ENCODE measurements at places on chromosomes 4 and X.

DNA sequence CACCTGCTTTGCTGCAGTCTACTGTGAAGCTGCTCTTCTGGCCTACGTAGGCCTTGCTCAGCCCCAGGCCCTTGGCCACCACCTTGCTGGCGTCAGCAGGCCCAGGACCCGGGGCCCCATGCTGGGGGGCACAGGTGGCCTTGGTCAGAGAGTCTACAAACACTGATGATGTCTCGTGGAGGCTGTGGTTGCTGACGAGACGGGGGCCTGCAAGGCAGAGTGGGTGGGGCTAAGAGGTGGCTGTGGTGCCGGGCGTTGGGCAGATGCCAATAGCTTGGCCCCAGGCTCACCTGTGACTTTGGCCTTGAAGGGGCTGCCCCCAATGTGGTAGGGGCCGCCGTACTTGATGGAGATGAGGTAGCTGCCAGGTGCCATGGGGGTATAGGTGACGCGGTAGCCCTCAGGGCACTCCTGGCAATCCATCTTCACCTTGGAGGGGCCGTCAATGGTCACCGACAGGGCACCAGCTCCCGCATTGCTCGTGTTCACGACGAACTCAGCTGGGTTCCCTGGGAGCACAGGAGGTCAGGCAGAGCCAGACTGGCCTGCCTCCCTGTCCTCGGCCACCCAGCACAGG is 25.0 kb downstream of the FLNA start:
- no peak for DNase-seq

GRCh38 chr4:4387531-4388310 is 819 bp downstream of the NSG1 start:
- DNase-seq, result peak; percentile 10

DNA sequence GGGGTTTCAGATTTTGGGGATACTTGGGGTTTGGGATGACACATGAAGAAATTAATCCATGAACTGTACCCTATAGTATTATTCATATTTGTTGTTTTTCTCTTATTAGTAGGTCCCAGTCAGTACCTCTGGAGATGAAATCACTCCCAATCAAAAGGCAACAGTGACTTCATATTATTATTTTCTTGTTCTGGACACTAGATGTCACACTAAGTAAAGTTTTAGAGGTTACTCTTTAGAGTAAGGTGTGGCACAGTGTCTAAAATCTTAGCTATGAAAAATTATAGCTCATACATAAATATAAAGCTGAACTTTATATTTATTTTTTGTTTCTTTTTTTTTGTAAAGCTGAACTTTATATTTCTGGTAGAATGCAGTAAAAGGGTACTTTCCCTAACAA is 35.1 kb downstream of the FAM114A1 start:
- no peak for DNase-seq

DNA sequence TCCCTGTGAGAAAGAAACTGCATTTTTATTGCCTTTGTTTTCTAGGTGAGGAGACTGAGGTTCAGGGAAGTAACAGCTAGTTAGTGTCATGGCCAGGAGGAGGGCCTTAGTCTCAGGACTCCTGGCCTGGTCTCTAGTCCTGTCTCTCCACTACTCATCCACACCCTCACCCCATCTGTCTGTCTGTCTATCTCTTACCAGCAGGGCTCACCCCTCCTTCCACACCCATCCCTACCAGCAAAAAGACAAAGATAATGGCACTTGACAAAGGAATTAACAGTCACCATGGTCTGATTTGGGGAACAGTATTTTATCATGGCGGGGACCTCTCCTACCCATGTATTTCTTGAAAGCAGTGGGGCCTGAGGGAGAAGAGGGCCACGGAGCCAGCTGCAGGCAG is 125.8 kb downstream of the REPS2 start:
- DNase-seq, result no peak

DNA sequence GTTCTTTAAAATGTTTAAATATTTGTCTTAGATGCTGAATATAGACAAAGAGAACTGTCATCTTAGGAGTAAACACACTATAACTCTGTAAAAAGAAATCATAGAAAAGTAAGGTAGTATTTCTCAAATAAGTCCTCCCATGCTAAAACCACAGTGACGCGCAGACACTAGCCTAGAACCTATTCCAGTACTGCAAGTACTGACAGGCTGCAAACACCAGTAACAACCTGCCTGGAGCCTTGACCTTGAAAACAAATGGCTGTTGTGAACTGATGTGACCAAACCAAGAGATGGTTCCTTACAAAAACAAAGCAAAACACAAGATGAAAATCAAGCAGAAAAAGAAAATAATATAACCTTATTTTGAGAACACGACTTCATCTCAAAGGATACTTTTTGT is 8.5 kb downstream of the TIFA start:
- DNase-seq, result no peak

- no peak for DNase-seq
Measured at GRCh38 chr4:7697343-7697742, 242.3 kb downstream of the AFAP1 start.

DNA sequence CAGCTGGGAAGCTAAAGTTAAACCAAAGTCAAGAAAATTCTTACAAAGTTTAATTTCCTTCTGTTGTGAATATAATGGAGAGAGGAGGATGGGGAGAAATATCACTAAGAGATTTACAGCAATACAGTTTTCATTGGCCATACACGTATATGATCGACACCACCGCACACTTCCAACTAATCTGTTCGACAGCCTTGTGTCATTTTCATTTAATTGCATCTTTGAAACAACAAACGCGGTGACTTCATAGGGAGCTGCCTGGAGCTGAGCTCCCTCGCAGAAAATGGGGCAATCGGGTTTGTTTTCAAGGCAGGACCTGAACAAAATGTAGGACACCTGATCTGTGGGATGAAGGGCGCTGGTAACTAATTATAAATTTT is 1.3 kb downstream of the PTPN13 start:
- no peak for DNase-seq

DNA sequence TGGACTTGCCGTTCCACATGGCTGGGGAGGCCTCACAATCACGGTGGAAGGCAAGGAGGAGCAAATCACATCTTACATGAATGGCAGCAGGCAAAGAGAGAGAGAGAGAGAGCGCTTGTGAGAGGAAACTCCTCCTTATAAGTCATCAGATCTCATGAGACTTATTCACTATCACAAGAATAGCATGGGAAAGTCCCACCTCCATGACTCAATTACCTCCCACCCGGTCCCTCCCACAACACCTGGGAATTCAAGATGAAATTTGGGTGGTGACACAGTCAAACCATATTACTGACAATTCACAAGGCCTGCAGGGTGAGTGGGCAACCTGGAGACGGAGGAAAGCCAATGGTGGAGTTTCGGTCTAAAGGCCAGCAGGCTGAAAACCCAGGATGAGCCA is 394.3 kb upstream of the TRAM1L1 start:
- DNase-seq, result no peak

DNA sequence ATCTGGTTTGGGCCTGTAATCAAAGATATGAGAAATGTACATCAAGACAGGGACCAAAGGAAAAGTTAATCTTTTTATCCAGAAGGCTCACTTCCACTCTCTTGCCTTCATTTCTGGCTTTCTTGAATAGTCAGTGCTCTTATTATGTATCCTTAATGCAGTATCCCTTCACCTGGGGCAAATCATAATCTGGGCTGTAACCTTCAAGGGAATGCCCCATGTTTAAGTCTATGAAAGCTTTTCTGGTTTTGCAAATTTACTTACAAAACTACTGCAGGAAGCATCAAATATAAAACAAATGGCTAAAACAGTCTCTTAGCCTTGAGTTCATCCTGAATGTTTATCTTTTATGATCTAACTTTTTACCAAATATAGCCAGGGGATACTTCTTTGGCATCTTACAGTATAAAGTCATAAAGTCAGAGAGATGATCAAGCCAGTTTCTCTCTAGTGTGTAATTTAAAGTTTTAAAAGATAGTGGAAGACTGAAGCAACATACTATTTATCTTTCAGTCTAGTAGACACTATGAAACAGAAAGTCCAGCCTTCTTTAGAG is 1214.8 kb downstream of the STIM2 start:
- DNase-seq, result no peak

DNA sequence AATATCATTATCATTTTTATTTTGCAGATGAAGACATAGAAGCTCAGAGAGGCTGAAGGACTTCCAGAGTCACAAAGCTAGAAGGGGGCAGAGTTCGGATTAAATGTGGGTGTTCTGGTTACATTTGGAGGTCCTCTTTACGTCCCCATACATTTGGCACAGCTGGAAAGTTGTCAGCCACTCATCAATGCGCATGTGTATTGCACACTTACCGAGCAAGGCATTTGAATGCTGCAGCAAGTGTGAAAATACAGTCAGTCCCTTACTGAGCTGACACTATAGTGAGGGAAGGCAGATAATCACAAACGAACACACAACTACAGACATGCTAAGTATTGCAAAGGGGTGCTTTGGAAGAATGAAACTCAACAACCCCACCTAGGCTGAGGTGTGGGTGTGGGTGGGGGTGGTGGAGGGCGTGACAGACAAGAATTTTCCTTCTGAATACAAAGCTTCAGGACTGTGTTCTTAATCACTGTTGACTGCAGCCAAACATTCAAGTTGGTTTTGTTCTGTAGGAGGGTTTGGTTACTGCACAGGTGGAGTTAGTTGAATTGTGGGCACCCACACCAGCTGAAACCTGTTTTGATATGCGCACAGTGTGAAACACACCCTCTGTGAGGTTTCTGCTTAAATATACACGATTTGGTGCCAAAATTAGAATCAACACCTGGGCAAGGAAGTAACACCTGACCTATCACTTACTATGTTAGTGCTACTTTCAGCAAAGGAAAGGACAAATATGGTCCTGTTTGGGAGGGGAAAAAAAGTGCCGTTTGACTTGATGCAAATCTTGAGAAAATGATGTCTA is 72.4 kb downstream of the COQ2 start:
- DNase-seq, result no peak

GRCh38 chrX:20352935-20353336 is 86.2 kb upstream of the RPS6KA3 start:
- DNase-seq, result no peak

DNA sequence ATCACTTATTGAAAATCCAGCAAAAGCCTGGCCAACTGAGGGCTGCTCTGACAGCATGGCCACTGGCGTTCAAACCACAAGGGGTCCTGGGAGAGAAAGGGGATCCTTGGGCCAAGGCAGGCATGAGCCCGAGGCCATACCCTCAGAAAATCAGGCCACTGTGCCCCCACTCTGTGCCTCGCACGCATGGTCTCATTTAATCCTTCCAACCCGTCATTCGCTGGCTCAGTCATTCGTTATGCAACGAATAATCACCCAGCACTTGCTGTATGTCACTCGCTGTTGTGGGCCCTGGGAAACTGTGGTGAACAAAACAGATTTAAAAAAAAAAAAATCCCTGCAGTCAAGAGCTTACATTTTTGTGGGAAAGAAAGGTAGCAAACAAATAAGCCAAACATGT is 112.7 kb downstream of the BCOR start:
- no peak for DNase-seq

DNA sequence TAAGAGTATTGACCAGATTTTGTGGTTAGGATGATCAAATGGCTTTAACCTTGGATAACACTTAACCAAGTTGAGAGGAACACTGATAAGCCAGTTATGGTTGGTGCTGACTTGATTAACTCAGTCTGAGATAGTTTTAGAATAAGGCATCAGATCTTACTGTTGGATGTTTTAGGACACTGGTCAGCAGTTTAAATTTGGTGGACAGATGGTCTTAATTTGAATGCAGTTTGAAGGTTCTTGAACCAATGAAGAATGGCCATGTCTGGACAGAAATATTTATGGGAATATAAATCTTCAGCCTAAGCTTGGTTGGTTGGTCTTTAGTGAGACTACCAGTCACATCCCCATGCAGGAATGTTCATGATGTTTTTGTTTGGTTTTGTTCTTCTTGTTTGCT is 2.6 kb upstream of the GIMD1 start:
- DNase-seq, result no peak

DNA sequence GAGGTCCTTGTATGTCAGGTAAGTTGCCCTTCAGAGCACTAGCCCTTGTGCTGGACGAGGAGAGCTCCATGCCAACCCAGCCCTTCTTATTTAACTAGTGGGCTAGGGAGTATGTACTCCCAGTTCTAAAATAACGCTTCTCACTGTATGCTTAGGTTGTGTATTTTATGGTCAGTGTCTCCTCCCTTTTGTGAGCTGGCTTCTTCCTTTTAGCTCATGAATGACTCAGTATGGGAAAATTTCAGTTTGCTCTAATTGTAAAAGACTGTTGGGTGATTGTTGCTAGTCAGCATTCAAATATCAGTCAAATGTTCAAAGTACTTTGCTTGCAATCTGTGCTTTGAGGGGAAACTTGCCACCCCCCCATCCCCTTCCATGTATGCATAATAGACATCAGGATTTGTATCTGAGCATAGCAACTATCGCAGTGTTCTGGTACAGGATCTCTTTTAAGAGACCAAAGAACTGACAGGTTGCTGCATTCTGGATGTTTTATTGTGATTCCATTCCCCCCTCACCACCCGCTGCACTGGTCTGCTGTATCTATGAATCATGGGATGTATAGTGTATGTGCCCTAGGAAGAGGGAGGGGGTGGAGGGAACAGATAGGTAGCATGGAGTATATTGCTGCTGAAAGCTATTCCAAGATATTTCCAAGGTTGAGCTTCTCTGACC is 34.7 kb downstream of the DLG3 start:
- no peak for DNase-seq

DNA sequence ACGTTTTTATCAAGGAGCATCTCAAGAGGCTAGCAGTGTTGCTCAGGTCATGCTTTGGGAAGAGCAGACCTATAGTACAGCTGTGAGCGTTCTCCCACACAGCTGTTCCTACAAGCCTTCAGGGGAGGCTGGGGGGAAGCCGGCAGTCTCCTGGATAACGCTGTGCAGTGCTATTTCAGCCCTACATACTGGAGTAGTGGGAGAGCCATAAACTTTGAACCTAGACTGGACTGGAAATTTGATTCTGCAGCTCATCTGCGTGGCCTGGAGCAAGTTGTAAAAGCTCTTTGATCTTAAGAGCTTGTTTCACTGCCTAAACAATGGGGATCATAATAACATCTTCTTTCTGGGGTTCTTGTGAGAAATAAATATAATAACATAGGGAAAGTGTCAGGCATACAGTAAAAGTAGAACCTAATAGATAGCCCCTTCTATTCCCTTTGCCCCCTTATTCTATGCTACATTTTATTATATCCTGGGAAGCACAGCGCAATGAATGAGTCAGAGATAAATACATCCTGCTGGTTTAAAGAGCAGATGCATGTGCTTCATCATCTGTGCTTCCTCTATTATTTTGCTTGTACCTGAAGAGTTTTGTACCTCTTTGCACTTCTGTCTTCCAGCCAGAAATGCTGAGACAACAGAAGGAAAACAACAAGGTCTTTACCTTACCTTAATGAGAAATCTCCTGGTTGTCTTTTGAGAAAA is 14.7 kb upstream of the AMBN start:
- DNase-seq, result no peak

GRCh38 chr4:21191317-21191716 is 491.1 kb downstream of the PACRGL start:
- no peak for DNase-seq

DNA sequence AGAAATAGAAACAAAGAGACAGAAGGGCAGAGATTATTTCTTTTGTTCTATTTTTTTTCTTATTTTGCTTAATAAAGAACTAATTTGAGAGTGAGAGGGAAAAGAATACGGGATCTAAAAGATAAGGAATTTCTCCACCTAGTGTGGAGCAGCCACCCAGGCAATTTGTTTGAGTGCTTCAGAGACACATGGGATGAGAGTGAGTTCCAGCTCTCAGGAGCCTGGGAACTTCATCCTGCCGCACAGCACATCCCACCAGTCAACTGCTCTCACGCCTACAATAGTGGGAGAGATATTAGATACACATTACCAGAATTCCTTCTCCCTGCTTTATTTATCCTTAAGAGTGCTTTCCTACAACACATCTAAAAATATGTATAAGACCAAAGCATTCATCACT is 946.4 kb downstream of the PDHA2 start:
- DNase-seq, result no peak

Measured in DMS79 (cell line).